GM12878 (cell line): ENCODE measurements at places on chromosomes 11 and 22.

DNA sequence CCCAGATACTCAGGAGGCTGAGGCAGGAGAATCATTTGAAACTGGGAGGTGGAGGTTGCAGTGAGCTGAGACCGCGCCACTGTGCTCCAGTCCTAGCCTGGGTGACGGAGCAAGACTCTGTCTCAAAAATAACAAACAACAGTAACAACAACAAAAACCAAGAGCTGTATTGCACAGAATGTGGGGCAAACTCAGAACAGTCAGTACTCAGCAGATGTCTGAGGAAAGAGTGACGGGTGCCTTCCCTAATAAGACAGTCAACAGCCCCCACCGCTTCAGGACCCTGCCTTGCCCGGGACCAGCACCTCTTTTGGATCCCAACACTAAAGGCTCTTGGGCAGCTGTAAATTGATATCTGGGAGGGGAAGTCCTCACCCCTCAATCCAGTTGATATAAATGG is 40.3 kb downstream of the RIBC2 start:
- DNase-seq, result no peak

DNA sequence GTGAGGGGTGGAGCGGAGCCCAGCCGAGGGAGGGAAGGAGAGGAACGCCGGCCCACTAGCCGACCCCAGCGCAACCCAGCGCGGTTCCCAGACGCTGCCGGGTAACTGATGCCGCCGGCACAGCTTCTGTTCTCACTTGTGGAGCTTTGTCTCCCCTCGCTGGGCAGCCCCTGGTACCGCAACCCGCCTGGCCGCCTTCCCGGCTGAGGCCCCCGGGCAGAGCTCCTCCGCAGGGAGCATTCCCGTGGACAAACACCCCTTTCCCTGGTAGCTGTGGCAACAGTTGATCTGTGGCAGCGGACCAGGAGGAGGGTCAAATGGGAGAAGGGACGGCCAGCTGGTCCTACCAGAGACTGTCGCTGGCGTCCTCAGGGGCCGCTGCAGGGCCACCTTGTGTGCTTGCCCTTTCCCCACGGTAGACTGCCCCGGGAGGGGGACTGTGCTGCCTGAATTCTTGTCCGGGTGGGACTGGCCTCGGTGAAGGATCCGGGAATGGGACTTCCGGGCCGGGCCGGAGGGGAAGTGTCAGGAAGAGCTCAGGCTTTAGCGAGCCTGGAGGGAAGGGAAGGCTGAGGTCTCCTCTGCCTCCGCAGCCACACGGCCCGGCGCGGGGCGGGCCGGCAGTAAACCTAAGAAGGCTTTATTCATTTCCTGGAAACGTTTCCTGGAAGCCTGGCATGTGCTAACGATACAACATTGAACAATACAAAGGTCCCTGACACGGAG is 468.0 kb downstream of the OPCML start:
- no peak for DNase-seq

DNA sequence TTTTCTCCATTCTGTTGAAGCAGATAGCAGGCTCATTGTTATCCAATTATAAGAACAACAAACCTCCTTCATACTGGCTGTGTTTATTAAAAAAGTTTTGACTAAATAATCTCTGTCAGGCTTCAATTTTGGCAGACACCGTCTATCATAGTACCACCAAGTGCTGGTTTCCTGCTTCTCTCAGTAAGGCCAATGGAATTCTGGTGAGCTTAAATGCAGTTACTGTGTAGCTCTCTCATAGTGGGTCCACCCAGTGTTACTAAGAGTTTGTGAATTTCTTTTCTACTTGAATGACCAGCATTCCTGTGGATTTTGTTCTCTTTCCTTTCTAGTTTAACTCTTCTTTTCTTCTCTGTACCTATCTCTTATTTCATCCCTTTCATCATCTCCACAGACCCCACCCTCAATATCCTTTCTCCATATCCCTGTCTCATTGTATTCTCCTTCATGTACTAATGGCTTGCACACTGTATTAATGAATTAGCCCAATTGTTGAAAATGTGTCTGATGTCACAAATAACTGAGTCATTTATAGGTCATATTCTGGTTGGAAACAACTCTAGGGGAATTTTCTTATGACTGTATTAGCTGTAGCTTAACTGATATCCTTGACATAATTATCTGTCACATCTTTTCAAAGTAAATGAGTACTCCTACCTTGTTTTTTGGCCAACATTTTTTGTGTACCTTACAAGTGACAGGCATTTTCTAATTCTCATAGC is 372.1 kb downstream of the FAT3 start:
- DNase-seq, result no peak

DNA sequence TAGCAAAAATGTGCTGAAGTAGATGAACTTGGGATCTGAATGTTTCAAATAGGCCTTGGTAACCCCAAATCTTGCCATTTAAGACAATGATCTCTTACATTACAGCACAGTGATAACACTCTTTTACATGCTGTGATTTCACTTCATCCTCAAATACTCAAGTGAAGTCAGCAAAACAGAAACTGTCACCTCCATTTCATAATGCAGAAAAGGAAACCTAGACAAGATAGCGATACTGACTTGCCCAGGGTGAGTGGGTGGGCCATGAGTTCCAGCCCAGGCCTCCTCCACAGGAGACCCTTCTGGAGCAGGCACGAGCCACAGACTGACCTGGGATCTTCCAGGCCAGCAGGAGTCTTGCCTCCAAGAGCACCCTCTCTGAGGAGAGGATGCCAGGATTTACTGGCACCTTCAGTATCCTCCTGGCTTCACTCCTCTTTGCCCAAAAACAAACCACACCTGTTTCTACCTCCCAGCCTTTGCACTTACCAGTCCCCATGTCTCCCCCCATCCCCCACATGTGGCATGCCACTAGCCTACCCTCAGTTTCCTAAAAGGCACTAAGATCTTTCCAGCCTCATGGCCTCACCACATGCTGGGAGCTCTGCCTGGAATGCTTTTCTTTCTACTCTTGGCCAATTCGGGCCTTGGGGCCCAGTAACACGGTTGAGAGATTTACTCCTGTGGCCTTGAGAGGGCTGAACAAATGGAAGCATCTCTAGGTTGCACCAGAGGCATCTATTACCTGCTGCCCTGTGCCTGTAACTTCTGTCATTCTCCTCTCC is 1.9 kb upstream of the DGAT2 start:
- no peak for DNase-seq

DNA sequence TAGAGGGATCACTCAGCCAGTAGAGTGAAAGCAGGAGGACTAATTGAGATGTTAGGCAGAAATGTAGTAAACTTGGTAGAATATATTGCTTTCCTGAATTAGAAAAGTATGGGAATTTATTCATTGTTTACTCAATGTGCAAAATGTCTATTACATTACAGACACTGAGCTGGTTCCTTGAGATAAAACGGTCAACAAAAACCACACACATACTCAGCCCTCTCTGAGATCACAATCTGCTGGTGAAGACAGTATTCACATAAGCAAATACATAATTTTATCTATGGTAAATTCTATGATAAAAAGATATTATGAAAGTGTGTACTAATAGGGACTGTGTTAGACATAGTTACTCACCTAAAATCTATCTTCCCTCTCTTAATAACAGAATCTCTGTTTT is 833.5 kb downstream of the KCNA4 start:
- no peak for DNase-seq

GRCh38 chr11:6604081-6604626 is 580 bp downstream of the ILK start:
- DNase-seq, result no peak

DNA sequence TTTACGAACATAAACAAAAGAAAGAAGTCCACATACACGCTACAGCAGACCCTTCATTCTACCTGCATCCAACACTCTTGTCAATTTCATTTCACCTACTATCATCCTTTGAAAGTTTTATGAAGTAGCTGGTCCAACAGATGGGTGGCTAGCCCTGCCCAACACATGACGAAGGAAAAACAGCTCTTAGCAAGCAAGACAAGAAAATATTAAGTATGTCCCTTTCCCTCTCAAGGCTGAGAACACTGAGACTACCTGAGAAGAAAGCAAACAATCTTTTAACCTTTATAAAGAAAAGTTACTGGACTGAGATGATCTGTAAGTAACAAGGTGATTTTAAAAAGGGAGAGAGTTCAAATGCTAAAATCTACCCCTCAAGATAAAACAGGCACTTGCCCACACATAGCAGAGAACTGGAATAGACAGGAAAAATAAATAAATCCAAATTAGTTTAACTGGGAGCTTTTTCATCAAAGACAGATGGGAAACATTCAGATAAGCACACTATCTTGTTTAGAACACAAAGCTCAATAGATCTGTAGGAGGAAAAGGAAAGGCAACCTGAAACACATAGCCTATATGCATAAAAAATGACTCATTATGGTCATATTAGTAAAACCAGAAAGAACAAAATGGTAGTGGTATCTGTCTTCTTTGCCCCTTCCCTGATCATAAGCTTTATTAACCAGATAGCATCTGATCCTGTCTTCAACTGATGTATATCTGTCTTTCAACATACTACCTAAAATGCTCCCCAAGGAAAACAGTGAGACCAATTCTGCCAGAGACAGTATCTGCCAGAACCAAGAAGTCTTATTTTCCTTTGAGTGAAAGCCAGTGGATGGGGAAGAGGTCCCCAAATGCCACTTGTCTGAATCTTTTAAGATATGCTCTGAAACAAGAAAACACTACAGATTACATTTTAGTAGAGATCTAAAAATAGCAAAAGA is 104.3 kb downstream of the MRTFA start:
- no peak for DNase-seq

DNA sequence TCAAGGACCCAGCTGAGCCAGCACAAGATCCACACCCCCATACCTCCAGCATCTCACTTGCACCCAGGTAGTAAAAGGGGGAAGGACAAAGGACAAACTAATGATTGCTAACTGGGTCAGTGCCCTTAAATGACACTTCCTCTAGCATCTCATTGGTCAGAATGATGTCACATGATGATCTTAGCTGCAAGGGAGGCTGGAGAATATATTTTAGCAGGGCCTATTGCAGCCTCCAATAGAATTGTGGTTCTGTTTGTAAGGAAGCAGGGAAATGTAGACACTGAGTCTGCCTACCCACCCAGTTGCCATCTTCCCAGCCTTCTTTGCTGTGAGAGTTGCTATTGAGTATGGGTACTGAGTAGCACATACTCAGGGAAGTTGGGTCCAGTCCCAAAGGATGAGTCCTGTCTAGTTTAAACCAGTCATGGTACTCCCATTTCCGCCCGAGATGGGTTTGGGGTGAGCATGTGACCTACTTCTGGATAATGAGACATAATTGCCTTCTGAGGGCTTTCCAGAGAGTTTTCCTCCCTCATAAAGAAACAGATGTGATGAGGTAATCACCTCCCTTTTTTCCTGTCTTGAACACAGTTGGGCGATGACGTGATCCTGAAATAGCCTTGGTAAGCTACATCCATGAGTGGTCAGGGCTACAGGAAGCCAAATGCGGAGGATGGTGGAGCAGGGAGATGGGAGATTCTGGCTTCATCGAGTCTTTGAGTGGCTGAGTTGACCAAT is 5.5 kb upstream of the DNAL4 start:
- no peak for DNase-seq

GRCh38 chr11:77093987-77094840 is 8.4 kb upstream of the OMP start:
- no peak for DNase-seq

DNA sequence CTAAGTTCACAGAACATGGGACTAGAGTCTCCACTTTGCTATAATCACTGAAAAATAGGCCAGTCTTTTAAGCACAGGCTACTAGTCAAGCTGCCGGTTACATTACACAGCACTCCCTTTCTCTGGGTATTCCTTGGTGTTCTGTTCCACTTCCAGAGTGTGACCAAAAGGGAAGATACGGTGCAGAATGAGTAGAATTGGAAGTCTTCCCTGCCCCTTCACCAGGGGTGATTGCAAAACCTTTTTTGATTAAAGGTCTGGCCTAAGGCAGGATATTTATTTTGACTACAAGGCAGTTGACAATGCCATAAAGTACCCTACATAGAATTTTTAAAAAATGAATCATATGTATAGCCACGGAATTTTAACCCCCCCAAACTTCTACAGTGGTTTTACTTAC is 59.6 kb upstream of the ADORA2A start:
- no peak for DNase-seq

GRCh38 chr22:44491269-44492035 is 6.6 kb downstream of the RTL6 start:
- no peak for DNase-seq

GRCh38 chr22:21996175-21996720 is 13.7 kb upstream of the TOP3B start:
- DNase-seq, result no peak

- no peak for DNase-seq
These were observed 1.6 kb downstream of the PHF21B start for GRCh38 chr22:45008186-45008681.

- DNase-seq, result no peak
These were observed 27.4 kb downstream of the UBE2L3 start for GRCh38 chr22:21594865-21595452.

- no peak for DNase-seq
These were observed 22.1 kb upstream of the TMPRSS13 start for GRCh38 chr11:117950993-117951961.

DNA sequence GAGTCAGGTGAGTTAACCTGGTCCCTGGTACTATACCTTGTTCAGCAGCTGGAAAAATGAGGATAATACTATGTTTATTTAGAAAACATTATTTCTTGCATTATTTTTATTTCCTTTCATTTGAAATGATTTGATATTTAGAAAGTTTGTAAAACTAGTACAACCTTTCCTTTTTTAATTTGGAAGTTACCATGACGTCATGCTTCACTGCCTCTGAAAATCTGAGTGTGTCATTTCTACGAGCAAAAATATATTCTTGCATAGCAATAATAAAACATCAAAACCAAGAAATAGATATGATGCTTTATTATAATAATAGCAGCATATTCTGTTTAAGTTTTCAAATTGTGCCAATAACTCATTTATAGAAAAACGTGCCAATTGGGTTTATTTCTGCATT is 1445.0 kb upstream of the RAG2 start:
- no peak for DNase-seq

DNA sequence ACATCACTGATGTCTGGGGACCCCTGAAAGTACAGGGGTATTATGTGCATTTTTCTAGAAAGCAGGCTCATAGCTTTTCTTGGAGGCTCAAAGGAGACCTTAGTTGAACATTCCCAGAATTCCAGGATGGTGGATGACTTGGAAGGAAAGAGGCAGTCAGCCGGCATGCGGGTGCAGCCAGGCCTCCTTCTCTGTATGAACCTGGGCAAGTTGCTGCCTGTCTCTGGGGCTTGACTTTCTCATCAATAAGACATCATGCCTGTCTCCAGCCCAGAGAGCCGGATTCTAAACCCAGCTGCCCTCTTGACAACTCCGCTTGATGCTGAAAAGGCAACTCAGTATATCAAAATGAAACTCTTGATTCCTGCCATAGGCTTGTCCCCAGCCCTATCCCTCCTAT is 12.6 kb downstream of the MS4A15 start:
- DNase-seq, result no peak
